ENCODE measurements at places on chromosomes 7 and 10.

DNA sequence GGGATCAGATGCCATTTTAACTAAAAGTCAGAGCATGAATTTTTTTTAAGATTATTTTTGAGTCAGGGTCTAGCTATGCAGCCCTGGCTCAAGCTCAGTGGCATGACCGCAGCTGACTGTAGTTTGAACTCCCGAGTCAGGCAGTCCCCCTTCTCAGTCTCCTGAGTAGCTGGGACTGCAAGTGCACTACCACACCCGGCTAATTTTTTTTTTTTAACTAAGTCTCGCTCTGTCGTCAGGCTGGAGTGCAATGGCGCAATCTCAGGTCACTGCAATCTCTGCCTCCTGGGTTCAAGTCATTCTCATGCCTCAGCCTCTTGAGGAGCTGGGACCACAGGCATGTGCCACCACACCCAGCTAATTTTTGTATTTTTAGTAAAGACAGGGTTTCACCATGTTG, 7.8 kb downstream of the TAS2R41 start:
- DNase-seq: no peak

DNA sequence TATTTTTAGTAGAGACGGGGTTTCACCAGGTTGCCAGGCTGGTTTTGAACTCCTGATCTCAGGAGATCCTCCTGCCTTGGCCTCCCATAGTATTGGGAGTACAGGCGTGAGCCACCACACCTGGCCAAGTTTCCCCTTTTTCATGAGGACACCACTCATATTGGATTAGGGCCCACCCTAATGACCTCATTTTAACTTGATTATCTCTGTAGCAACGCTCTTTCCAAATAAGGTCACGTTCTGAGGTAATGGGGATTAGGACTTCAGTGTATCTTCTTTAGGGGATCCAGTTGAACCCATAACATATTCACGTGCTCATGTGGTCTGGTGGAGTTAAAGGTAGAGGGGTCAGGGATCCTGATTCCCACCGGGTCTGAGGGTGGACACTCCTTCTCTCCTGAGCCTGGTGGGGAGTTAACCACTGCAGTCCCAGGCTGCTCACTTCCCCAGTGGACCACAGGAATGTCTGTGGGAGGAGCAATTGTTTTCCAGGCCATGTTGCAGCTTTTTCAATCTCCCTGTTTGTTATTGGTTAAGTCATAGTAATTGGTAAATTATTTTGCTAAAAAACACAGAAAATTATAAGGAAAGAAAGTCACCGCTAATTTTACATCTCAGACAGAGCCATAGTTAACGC, 130.5 kb downstream of the GRK5 start:
- DNase-seq: no peak

GRCh38 chr10:104581884-104582601, 59.0 kb upstream of the SORCS3 start:
- no peak for DNase-seq

- no peak for DNase-seq
These were observed 1.4 kb downstream of the FGFBP3 start for GRCh38 chr10:91907914-91908336.

- DNase-seq: no peak
These were observed 17.6 kb upstream of the AKR1C3 start for GRCh38 chr10:5076615-5077014.

- DNase-seq: no peak
These were observed 362.8 kb upstream of the IGFBP3 start for GRCh38 chr7:46283852-46284251.

DNA sequence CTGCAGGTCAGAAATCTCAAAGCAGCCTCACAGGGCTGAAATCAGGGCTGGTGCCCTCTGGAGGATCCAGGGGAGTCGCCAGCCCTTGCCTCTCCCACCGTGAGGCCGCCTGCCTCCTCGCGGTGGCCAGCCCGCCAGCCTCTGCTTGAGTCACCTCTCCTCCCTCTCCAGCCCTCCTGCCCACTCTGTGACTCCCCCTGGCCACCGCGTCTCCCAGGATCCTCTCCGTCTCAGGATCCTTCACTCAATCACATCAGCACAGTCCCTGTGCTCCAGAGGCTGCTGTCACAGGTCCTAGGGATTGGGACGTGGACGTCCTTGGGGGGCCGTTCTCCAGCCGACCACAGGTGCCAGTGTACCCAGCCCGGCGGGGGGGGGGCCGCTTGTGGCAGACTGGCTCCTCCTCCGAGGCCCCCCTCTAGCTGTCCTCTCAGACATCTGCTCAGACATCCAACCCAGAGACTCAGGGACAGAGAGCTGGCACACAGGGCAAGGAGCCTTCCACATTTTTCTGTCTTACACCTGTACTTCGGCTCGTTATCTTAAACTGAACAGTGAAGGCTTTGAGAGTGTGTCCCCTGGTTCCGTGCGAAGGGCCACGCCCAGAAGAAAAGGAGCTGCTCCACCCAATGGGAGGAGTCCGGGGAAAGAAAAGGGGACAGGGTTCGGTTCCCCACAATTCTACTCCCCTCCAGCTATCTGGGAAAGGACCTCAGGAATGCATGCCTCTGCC, 9.4 kb upstream of the PPP2R2D start:
- no peak for DNase-seq

DNA sequence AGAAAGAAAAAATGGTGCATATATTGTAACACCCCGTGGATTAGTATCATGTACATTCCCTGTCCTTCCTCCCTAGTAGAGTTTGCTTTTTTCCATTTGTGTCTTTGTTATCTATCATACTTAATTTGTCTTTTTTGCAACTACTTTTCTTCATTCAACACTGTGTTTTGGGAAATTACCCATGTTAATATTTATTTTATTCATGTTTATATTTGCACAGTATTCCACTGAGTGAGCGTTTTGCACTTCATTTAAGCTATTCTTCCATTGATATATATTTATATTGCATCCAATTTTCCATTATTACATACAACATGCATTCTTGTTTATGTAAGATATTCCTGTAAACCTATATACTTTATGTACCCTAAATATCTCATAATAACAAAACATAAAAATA, 57.6 kb upstream of the FAM171A1 start:
- no peak for DNase-seq

DNA sequence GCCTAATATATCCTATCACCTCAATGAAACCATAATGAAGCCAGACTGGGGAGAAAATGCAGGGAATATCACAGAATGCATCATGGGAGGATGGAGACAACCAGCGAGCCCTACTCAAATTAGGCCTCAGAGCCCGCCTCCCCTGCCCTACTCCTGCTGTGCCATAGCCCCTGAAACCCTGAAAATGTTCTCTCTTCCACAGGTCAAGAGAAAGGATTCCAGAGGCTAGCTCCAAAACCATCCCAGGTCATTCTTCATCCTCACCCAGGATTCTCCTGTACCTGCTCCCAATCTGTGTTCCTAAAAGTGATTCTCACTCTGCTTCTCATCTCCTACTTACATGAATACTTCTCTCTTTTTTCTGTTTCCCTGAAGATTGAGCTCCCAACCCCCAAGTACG, 31.5 kb downstream of the PRSS2 start:
- DNase-seq: no peak

DNA sequence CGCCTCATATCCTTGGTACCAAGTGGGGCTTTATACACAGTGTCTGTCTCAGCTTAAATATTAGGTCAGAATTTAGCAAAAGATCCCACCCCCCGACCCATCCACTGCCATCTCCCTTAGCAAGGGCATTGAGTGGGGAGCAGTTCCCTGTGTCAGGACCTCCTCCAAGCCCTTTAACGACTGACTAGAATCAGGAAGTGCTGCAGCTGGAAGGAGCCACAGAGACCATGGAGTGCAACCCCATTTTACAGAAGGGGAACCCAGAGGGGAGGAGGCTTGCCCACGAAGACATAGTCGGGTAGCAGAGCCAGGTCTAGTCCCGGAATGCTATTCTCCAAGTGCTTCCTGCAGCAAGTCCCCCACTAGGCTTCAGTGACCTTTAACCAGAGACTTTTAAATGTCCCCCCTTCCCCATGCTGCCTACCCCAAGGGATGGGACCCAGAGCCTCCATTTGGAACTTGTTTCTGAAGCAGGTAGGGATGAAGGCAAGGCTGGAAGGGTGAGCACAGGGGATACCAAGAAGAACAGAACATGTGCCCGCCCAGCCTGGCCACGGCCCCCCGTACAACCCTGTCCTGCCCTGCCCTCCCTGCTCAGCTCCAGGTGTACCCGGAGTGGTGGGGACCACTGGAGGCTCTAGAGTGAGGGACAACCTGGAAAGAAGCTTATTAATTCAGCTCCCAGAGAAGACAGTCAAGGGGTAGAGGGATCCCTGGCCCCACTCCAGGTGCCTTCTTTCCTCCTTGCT, 41.3 kb downstream of the C10orf105 start:
- no peak for DNase-seq

DNA sequence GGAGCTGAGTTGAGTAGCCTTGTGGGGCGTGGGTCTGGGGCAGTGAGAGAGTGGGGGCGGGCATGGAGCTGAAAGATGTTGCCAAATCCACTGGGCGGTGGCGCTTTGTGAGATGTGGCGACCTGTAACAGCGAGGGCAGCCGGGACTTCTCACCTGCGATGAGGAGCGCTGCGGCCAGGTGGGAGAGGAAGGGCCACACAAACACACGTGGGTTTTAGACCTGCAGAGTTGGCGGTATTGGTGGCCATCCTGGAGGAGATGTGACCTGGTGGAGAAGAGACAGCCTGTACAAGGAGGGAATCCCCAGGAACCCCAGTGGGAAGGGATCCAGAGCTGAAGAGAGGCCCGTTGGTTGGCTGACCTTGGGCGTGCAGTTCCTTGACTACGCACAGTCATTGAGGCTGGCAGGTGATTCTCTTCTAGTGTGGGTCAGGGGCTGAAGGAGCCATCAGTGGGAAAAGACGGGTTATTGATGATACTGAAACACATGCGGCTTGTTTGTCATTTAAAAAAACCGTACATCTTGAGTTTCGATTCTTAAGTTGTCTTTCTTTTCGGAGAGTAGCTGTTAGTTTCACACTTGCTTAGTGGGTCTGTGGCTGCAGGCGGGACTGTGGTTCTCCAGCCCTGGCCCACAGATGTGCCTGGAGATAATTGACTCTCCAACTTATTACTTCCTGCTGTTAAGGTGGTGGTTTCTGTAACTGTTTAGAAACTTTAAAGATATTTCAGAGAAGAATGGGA, 2.4 kb downstream of the CHST12 start:
- no peak for DNase-seq

GRCh38 chr7:93307131-93307660, 75.0 kb downstream of the VPS50 start:
- DNase-seq: no peak

DNA sequence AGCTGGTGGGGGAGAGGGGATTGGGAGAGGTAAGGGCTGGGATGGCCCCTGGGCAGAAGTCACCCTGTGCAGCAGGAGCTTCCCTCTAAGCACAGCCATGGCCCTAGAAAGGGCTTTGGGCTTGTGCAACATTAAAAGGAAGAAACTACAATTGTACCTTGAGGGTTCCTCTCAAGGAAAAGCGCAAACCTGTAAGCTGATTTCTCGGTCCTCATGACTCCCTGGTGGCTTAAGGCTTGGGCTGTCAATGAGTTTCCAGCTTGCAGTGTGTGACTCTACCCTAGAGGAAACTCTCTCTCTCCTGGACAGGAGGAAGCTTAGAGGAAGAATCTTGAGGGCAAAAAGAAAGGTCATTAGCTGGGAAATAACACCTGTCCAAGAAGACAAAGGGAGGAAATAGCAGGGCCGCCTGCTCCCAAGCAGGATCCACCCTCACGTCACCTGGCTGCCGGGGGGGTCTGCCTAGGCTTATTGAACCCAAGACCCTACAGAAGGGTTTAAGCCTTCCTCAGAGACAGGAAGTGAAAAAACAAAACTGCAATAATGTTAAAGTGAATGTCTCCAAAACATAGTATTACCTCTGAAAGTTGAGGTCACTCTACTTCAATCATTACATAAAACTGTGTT, 112.5 kb downstream of the WDR11 start:
- DNase-seq: no peak

DNA sequence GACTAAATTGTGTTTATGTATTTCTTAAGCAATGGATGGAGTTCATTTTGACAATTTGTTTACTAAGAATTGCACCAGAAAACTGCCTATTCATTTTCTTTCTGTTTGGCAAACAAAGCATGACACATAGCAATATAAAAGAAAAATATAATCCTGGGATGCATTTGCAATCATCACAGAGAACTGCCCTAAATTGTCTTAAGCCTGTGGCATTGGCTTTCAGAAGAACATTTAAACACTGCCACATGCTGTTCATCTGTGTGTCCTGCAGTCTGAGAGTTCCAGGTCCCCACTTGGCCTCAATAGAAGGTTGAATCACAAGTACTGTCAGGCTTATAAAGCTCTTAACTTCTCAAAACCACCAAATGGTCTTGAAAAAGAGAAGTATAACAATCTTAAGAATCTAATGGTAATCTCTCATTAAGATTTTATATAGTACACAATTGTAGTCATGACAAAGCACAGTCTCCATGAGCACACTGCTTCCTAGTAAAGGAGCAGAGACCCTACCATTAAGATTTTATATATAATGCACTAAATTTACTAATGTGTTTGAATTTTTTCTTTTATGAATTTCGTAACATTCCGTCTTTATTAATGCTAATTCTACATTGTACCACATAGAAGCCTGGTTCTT, 29.9 kb downstream of the RNLS start:
- DNase-seq: peak; percentile 34

GRCh38 chr7:2108501-2109250, 124.1 kb downstream of the MAD1L1 start:
- DNase-seq: no peak

GRCh38 chr10:30565449-30565848, 64.1 kb downstream of the LYZL2 start:
- no peak for DNase-seq

- no peak for DNase-seq
These were observed 92.4 kb downstream of the HYCC1 start for GRCh38 chr7:22921386-22922086.

DNA sequence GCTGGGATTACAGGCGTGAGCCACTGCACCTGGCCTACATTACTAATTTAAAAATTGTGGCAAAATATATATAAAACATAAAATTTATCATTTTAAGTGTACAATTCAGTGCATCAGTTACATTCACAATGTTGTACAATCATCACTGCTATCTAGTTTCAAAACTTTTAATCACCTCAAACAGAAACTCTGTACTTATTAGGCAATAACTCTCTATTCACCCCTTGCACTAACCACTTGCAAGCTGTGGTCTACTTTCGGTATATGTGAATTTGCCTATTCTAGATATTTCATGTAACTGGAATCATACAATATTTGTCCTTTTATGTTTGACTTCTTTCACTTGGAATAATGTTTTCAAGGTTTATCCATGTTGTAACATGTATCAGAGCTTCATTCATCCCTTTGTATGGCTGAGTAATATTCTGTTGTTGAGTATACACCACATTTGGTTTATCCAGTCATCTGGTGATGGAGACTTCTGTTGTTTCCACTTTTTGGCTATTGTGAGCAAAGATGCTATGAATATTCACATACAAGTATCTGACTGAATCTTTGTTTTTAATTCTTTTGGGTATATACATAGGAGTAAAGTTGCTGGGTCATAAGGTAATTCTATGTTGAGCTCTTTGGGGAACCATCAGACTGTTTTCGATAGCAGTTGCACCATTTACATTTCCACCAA, 14.3 kb upstream of the ELOVL3 start:
- DNase-seq: no peak

- DNase-seq: peak; percentile 65
These were observed 42.5 kb upstream of the BTRC start for GRCh38 chr10:101311185-101312066.

- no peak for DNase-seq
These were observed 12.3 kb upstream of the C10orf71 start for GRCh38 chr10:49286686-49287085.

GRCh38 chr10:34217524-34217923, 597.6 kb downstream of the PARD3 start:
- no peak for DNase-seq

- DNase-seq: no peak
These were observed 87.0 kb downstream of the ADK start for GRCh38 chr10:74238031-74238431.

GRCh38 chr10:79273604-79274003, 73.7 kb upstream of the PPIF start:
- no peak for DNase-seq
